Chondrocyte (in vitro differentiated cells): ENCODE measurements at places on chromosomes 5 and 9.

- H3K27ac ChIP-seq: no peak overlapping the region
- H3K4me3 ChIP-seq: no peak overlapping the region
- H3K27me3 ChIP-seq: no peaks in the 10 kb centered on the region
These were observed 13.7 kb downstream of the TRIO start for GRCh38 chr5:14156650-14157492.

DNA sequence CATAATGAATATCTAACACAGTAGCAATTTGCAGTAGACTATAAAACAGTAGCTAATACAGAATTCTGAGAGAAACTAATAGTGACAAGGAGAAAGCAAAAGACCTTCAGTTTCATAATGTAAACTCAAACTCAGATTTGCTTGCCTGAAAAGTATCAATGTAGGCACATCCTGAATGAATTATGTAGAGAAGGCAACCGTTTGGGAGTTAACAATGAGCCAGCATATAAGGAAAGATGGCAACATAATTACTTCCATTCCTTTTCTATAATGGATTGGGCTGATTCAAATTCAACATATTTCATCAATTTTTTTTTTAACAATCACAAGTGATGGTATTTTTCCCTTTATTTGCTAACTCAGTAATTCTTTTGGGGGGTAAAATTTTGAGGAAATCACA lies 261.6 kb downstream of the SEMA5A start:
- H3K36me3 ChIP-seq: peaks cover under 1% of the 10 kb centered on the region
- H3K27ac ChIP-seq: peak overlapping the region; percentile 92
- DNase-seq: no peak
- H3K27me3 ChIP-seq: no peaks in the 10 kb centered on the region
- H3K4me1 ChIP-seq: peaks cover 45% of the 10 kb centered on the region
- no peak overlapping the region for H3K4me3 ChIP-seq

GRCh38 chr5:112757468-112758208 lies 20.0 kb downstream of the APC start:
- DNase-seq: no peak
- peaks cover 17% of the 10 kb centered on the region for H3K4me1 ChIP-seq
- H3K36me3 ChIP-seq: no peaks in the 10 kb centered on the region
- H3K27me3 ChIP-seq: no peaks in the 10 kb centered on the region
- no peak overlapping the region for H3K4me3 ChIP-seq
- peak overlapping the region; percentile 59 for H3K27ac ChIP-seq

DNA sequence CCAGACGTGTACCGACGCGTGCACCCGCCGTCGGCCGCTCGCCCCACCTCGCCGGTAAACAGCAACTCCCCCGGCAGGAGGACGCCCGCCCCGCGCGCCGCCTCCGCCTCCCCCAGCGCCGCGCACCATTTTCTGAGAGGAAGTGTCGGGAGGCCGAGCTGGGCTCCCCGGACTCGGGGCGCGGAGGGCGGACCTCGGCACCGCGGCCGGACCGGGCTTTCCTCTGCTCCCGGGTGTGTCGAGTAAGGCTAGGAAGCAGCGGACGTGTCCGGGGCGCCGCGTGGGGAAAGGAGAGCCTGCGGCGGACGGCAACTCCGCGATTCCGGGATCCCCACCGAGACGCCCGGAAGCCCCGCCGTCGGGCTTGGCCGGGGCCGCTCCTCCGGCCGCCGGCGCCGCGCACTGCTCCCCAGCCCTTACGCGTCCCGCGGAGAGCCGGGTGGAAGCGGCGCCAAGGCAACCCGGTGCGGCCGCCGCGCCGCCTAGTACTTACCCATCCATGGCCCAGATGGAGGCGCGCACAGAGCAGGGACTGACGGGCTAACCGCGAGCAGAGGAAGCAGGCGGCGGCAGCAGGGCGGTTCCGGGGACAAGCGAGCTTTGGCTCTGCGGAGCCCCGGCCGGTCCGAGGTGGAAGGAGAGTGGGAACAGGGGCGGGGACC lies at the start of gene PTBP3:
TSS of gene PTBP3 (minus strand) at position 643 of the 662 bp plus-strand sequence. CDS start 35,754 bp downstream, outside the sequence.
- peak within 1 kb of the TSS; percentile 96 for H3K27ac ChIP-seq
- H3K4me1 ChIP-seq: peaks cover 36% of the 10 kb centered on the region
- no peaks in the 10 kb centered on the region for H3K36me3 ChIP-seq

DNA sequence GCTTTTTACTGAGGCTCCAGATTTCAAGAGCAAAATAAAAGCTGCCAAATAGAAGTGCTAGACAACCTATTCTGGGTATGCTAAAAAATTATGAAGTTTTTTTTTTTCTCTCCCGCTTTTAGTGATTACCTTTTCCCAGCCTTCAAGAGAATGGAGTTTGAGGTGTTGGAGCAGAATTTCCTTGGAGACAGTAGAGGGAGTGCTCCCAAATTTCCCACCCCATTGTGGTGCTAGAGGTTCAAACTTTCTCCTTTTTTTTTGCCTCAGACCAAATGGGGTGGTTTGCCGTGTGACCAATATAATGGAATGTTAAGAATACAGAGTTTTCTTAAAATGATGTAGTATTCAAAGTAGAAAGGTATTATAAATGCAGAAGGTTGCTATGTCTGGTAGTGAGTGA lies 244.2 kb upstream of the RIOK2 start:
- H3K4me3 ChIP-seq: no peak overlapping the region
- H3K27me3 ChIP-seq: peaks cover 2% of the 10 kb centered on the region
- no peaks in the 10 kb centered on the region for H3K36me3 ChIP-seq
- no peak for DNase-seq
- H3K27ac ChIP-seq: no peak overlapping the region

DNA sequence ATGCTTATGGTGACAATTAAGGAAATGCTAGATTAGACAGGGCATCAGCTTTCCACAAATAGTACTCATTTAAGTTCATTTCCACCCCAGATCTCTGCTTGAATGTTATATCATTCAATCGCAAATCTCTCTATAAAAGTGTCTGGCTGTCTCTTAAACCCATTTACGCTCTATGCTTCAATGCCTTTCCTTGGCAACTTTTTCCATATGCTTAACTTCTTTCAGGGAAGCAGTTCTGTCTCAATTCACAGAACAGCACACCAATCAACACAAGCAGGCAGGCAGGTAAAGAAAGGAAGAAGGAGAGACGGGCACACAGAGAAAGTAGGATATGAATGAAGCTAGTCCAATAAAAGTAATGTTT lies 243.1 kb downstream of the DENND1A start:
- no peak overlapping the region for H3K27ac ChIP-seq
- DNase-seq: no peak
- peaks cover 30% of the 10 kb centered on the region for H3K4me1 ChIP-seq
- H3K4me3 ChIP-seq: no peak overlapping the region
- no peaks in the 10 kb centered on the region for H3K27me3 ChIP-seq

- H3K27me3 ChIP-seq: peaks cover 18% of the 10 kb centered on the region
- DNase-seq: no peak
- no peak overlapping the region for H3K4me3 ChIP-seq
- no peaks in the 10 kb centered on the region for H3K4me1 ChIP-seq
- H3K27ac ChIP-seq: no peak overlapping the region
- no peaks in the 10 kb centered on the region for H3K36me3 ChIP-seq
These were observed 26.6 kb upstream of the PIP5K1B start for GRCh38 chr9:68678430-68678829.

- peaks cover 65% of the 10 kb centered on the region for H3K4me1 ChIP-seq
- H3K36me3 ChIP-seq: no peaks in the 10 kb centered on the region
- no peaks in the 10 kb centered on the region for H3K27me3 ChIP-seq
- peak overlapping the region; percentile 87 for H3K27ac ChIP-seq
- DNase-seq: no peak
These were observed 8.9 kb upstream of the IL17B start for GRCh38 chr5:149387982-149388381.

- H3K27ac ChIP-seq: no peak overlapping the region
- no peaks in the 10 kb centered on the region for H3K4me1 ChIP-seq
- H3K27me3 ChIP-seq: peaks cover 51% of the 10 kb centered on the region
- no peaks in the 10 kb centered on the region for H3K36me3 ChIP-seq
- no peak overlapping the region for H3K4me3 ChIP-seq
These were observed 173.3 kb downstream of the MELK start for GRCh38 chr9:36745977-36746376.

DNA sequence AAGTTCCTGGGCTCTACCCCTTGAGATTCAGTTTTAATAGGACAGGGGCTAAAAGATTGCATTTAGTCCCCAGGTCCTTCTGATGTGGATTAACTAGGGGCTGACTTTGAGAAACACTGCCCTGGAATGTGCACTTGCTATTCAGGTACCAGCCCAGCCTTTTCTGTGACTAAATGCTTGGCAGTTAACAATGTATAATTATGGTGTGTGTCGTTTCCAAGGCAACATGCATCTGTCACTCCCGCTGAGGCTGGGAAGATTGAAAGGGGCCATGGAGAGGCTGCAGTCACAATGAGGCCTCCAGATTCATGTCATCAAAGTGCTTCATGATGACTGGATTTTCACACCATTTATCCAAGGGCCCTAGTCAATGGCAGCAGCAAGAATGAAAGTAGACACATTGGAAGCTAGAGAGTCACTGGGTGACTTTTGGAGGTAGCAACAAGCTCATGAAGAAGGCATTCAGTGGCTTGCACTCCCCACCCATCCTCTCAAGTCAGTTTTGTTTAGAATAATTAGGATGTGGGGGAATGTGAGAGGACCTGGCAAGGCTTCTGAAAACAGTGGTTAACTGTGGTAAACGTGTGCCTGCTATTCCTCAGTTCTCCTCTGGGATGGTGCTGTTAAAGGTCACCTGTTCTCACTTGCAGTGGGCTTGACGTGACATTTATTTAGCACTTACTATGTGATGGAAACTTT lies 28.3 kb downstream of the RAI14 start:
- H3K4me3 ChIP-seq: no peak overlapping the region
- H3K27ac ChIP-seq: peak overlapping the region; percentile 83
- H3K27me3 ChIP-seq: no peaks in the 10 kb centered on the region
- peaks cover 79% of the 10 kb centered on the region for H3K4me1 ChIP-seq
- DNase-seq: no peak

- no peak overlapping the region for H3K4me3 ChIP-seq
- no peaks in the 10 kb centered on the region for H3K27me3 ChIP-seq
- peak overlapping the region; percentile 62 for H3K27ac ChIP-seq
- DNase-seq: no peak
These were observed 20.5 kb upstream of the JAK2 start for GRCh38 chr9:4964540-4964939.

DNA sequence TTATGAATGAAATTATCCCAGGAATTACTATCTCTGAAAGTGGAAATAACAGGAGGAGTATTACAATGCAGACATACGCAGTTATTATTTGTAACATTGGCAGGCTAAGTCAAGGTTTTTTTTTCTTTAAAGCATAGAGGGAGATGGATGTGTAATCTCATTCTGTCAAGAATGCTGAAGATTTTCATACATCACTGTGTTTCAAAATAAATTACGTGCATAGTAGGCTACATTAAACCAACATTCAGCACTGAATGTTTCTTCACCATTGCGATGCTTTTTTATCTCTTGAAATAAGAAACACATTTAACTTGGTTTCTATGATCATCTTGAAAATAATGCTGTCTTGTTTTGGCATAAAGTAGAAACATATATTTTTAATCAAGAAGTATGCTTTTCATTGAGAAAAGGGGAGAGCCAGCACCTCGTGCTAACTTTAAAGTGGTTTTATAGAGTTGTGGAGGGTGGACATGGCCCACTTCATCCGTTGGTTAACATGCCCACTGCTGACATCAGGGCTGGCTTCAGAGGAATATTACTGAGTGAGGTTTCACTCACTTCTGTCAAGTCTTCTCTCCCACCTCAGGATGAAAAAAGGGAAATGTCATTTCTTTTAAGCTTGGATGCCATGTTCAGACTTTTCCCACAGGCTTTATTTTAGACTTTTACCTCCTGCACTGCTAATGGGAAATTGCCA lies 203.6 kb upstream of the MEF2C start:
- H3K27ac ChIP-seq: no peak overlapping the region
- peaks cover 6% of the 10 kb centered on the region for H3K4me1 ChIP-seq
- DNase-seq: no peak
- H3K36me3 ChIP-seq: no peaks in the 10 kb centered on the region
- no peak overlapping the region for H3K4me3 ChIP-seq

DNA sequence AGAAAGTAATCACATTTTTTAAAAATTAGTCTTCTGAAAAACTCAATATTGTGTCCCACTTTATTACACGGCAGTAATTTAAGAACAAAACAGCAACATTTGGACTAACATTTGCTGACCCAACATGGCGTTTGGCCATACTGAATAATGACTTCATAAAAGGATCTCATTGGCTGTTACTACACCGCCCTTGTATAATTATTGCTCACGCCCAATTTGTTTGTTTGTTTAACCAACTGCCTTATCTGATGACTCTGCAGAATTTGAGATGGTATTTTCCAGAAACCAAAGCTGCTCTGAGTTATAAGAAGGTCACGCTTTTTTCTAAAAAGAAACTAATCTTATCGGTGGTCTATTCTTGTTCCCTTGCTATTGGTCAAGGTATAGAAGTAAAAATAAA lies 200.2 kb upstream of the TARS1 start:
- H3K27ac ChIP-seq: no peak overlapping the region
- DNase-seq: no peak
- peaks cover 16% of the 10 kb centered on the region for H3K4me1 ChIP-seq
- no peaks in the 10 kb centered on the region for H3K36me3 ChIP-seq
- no peaks in the 10 kb centered on the region for H3K27me3 ChIP-seq

GRCh38 chr9:130703501-130703900 lies 9.9 kb downstream of the EXOSC2 start:
- DNase-seq: no peak
- H3K36me3 ChIP-seq: peaks cover 29% of the 10 kb centered on the region

DNA sequence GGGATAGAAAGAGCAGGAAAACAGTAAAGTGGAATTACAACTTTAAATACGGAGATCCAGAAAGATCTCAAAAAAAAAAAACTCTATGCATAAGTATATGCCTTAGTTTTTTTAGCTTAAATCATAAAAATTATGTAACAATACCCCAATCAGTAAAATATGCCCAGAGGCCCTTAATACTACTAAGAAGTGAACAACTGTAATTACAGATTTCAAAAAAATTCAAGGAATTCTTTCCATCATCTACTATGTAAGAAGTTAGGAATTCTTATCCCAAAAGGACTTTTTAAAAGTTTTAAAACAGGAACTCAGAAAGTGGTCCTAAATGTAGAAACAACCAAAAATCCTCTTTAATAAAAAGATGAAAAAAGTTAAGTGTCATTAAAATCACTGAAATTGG lies 111.3 kb downstream of the SSBP2 start:
- H3K4me1 ChIP-seq: peaks cover 26% of the 10 kb centered on the region
- no peak for DNase-seq
- peak overlapping the region; percentile 67 for H3K27ac ChIP-seq
- no peaks in the 10 kb centered on the region for H3K36me3 ChIP-seq
- no peaks in the 10 kb centered on the region for H3K27me3 ChIP-seq
- H3K4me3 ChIP-seq: no peak overlapping the region

- H3K27ac ChIP-seq: no peak overlapping the region
- no peaks in the 10 kb centered on the region for H3K27me3 ChIP-seq
- no peak for DNase-seq
- no peaks in the 10 kb centered on the region for H3K36me3 ChIP-seq
- peaks cover 70% of the 10 kb centered on the region for H3K4me1 ChIP-seq
- no peak overlapping the region for H3K4me3 ChIP-seq
These were observed 31.4 kb upstream of the FAT2 start for GRCh38 chr5:151622367-151623088.

DNA sequence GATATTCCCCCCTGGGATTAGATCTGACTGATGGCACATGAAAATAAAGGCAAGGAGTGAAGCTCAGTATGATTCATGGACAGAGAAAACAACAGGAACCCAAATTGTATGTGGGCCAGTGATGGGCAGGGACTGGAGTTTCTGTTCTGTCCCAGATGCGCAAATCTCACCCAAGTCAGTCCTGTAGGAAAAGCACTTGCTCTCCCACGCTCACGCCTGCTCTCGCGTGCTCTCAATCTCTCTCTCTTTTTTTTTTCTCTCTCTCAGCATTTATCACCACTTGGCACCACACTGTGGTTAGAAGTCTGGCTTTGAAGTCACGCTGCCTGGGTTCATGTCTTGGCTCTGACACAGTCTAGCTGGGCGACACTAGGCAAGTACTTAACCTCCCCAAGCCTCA lies 106.5 kb upstream of the LRRTM2 start:
- H3K4me3 ChIP-seq: no peak overlapping the region
- no peak for DNase-seq
- H3K4me1 ChIP-seq: peaks cover 44% of the 10 kb centered on the region
- H3K27ac ChIP-seq: no peak overlapping the region
